ENCODE measurements at places on chromosomes 5 and 9.

DNA sequence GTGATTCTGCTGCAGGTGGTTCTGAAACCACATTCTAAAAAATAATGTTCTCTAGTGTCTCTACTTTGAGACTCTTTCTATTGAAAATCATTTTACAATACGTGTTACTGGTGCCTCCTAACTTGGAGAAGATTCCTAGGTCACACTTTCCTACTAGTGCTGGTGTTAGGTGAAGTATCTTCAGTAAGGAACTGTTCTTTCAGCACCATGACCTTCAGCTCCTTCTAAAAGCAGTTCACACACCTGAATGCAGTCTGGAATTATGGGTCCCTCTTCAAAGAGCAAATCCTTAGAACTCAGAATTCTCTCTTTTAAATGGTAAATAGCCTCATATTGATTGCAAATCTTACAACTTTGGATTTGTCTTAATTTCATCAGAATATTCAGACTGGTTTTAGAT, 10.6 kb upstream of the DPYSL3 start:
- no peak for DNase-seq

- DNase-seq, result no peak
Measured at GRCh38 chr5:151880324-151880723, 44.3 kb downstream of the GLRA1 start.

DNA sequence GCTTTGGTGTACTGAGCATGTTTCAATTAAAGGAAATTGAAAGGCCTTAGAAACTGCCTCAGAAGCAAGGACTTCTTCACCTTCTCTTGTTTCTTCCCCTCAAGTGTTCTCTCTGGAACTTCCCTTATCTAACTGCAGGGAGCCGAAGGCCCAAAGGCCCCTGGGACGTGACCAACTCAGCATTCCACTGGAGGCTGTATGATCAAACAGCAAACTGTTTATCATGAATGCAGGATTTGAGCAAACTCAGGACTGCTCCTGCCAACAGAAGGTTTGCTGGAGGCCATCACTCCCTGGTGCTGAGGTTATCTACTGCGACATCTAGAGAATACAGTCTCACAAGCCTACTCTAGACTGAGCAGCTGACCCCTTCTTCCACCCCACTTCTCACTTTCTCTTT, 4.8 kb upstream of the CDH10 start:
- no peak for DNase-seq

DNA sequence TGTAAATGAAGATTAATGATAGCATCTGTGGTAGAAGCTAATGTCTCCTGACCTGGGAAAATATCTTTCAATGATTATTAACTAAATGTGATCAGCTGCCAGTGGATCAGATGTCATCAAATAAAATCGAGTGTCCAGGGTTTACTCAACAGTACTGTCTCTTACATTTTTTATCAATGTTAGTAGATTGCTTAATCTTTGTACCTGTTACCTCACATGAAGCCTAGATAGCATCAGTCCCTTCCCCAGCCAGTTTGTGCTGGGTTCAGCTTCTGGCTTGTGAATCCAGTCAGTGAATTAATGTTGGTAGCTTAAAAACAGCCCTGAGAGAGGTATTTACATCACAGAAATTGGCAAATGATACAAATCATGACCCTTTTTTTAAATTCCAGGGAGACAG, 134.4 kb downstream of the GHR start:
- no peak for DNase-seq

DNA sequence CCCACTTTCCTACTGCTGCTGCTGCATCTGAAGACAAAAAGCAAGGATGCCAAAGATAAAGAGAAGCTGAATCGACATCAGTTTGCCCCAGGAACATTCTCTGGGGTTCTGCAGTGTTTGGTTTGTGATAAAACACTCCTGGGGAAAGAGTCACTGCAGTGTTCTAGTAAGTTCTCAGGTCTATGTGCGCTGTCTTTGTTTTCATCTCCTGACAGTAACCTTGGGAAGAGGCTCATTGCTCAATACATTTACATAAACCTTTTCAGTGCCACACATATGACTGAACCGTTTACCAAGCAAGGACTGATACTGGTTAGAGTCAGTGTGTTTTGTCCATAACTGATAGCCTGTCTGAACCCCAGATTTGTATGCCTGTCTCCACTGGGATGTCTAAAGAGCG, 232.1 kb downstream of the ARHGEF28 start:
- DNase-seq, result no peak

DNA sequence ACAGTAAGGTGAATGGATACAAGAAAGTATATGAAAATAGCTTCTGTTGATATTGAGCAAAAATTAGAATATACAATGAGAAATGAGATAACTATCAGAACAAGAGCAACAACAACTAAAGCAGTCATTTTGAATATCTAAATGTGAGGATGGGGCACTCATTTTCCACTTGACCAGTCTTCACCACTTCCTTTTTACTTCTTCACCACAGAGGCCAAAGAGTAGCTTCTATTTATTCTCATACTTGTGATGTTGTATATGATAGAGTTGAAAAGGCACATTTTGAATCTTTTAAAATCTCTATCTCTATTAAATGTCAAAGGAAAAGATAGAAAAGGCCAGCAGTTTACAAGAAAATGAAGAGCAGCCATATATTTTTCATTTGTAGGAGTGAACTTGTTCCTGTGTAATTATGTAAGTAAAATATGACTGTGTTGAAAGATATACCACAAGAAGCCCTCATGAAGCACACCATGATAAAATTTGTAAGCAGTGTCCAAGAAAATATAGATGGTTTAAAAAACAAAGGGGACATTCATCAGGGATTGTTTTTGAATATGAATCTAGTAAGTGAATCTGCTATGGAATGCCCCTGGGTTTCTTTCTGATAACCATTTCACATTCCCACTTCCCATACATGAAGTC, 39.2 kb downstream of the ADAMTS19 start:
- no peak for DNase-seq

- no peak for DNase-seq
Measured at GRCh38 chr5:1660001-1660400, 136.2 kb upstream of the LPCAT1 start.

All from HT-29 (cell line).